ENCODE measurements at places on chromosomes 6 and 20.

- no peak for DNase-seq
Observed at GRCh38 chr6:167047554-167047953, 48.4 kb downstream of the CEP43 start.

DNA sequence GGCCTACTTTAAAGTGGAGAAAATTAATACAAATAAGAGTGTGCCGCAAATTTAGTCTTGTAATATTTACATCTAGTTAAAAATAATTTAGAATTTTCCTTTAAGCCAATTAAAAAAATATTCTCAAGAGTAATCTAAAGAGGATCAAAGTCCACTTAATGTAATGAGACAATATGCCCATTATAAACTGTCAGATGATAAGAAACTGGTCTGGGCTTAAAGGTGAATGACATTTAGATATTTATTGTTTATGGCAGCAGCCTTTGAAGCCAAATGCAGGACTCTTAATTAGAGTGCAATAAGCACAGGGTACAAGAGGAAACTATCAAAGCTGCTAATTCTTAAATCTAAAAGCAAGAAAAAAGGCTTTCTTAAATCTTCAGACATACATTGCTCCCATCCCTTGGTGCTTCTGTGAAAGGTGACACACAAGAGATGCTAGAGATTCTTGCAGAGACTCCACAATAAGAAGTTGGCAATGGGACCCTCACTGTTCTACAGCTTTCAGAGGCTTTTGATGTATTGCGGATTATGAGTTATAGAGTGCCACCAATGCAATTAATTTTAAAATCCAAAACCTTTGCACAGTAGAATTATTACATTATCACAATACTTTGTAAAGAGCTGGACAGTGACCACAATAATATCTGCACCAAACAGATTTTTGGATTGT lies 116.1 kb downstream of the MAN1A1 start:
- no peak for DNase-seq

DNA sequence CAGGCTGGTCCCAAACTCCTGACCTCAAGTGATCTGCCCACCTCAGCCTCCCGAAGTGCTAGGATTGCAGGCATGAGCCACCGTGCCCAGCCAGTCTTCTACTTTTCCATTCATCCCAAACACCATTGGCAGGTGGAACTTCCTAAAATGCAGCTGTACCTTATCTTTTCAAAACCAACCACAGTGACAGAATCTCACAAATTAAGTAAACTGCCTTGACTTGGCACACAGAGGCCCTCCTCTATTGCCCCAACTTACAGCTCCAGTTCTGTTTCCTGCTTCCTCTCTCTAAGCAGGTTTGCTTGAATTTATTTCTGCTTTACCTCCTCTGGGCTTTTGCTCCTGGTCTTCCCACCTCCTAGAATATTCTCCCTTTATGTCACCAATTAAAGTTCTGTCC lies 7.6 kb downstream of the MYB start:
- no peak for DNase-seq

DNA sequence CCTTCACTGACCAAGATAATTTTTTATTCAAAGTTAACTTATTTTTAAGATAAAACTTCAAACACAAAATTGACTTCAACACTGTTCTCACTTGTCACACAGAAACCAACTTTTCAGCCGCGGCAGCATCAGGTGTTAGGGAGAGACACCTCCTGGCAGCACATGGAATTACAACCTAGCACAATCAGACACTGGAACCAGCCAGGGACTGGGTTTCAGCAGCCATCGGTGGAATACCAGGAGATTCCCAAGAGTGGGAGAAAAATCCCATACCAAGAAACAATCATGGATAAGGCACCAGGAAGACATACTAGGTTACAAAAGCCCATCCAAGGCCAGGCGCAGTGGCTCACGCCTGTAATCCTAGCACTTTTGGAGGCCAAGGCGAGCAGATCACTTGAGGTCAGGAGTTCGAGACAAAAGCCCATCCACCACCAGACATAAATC lies 70.0 kb downstream of the SNX5 start:
- DNase-seq = peak; percentile 78

DNA sequence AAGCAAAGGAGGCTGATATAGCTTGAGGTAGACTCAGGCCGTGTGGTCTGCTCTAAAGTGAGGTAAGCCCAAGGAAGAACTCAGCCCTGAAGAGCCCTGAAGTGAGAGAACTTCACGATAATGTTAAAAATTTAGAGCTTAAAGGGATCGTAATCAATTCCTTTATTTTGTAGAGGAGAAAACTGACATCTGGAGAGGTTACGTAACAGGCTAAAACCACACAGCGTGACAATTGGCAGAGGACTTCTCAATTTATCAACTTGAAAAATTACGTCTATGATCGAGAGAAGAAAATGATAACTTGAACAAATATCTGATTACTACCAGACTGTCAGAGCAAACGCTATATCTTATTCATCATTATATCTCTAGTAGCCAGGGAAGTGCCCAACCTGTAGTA lies 121.8 kb upstream of the FOXO3 start:
- no peak for DNase-seq

DNA sequence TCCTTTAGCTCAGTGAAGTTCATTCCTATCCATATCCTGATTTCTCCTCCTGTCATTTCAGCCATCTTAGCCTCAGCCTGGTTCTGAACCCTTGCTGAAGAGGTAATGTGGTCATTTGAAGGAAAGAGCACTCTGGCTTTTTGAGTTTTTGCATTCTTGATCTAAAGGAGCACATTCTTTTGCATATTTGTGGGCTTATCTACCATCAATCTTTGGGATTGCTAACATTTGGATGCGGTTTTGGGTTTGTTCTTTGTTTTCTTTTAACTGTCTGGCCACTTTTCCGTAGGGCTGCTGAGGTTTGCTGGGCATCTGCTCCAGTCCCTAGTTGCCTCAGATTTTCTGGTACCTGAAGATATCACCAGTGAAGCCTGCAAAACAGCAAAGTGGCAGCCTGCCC lies 238.3 kb downstream of the EPM2A start:
- DNase-seq = peak; percentile 51

GRCh38 chr6:7252390-7252789 lies 60.6 kb downstream of the SSR1 start:
- DNase-seq = no peak

DNA sequence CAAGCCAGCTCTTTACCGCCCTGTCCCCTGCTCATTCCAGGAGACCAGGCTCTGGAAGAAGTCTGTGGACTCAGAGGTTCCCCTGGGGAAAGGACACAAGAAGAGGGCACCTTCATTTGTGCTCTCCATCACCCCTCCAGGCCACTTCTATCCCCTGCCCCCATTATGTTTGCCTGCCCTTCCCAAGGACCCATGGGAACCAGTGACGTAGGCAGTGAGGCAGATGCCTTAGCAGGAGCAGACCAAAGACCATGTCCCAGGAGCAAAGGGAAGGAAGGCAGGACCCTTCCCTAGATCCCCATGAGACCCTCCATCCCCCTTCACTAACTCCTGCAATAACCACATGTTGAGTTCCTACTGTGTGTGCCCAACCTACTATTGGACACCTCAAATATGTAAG lies 94.4 kb downstream of the MDGA1 start:
- DNase-seq = no peak

DNA sequence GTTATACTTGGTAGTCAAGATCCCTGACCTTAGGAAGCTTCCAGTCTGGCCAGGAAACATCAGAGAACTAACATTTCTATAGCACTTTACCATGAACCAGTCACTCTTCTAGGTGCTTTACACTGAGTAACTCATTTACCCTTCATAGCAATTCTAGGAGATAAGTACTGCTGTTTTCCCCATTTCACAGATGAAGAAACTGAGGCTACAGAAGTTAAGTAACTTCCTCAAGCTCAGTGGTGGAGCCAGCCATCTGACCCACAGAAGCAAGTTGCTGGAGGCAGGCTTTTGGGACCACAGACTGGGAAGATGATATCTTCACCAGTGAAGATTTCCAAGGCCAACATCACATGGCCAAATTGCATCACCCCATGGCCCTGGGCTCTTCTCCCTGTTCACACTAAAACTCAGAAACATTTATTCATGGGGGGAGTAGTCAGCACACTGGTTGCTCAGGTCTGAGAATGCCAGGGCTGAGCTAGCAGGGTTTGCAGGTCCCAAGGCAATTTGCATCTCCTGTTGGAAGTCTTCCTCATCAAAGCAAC lies 70.3 kb downstream of the UNC5CL start:
- DNase-seq = peak; percentile 21

DNA sequence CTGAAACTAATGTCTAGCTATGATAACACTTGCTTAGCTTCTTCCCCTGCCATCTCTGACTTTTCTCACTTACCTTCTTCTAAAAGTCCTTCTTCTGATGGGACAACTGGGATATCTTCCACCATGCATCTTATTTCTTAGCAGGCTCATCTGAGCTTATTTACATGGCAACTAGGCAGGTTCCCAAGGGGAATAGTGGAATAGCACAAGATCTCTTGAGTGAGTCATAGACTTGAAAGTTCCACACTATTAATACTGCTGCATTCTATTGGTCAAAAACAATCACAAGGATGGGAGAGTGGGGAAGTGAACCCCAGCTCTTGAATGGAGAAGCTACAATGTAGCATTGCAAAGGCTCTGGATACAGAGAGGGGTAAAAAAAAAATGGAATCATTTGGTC lies 142.1 kb downstream of the HAO1 start:
- DNase-seq = no peak

Data from M059J (cell line).